ENCODE measurements at places on chromosomes 5 and 9.

DNA sequence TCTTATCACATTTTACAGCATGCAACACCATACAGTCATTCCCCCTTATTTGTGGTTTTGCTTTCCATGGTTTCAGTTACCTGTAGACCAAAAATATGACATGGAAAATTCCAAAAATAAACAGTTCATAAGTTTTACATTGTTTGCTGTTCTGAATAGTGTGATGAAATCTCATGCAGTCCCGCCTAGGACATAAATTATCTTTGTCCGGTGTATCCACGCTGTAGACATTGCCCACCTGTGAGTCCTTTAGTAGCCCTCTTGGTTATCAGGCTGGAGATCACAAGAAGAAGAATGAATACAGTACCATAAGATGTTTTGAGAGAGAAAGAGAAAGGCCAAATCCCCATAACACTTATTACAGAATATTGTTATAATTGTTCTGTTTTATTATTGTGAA lies 68.1 kb downstream of the SLC46A2 start:
- no peak for DNase-seq

GRCh38 chr9:77533671-77534070 lies 114.5 kb downstream of the GNA14 start:
- no peak for DNase-seq

DNA sequence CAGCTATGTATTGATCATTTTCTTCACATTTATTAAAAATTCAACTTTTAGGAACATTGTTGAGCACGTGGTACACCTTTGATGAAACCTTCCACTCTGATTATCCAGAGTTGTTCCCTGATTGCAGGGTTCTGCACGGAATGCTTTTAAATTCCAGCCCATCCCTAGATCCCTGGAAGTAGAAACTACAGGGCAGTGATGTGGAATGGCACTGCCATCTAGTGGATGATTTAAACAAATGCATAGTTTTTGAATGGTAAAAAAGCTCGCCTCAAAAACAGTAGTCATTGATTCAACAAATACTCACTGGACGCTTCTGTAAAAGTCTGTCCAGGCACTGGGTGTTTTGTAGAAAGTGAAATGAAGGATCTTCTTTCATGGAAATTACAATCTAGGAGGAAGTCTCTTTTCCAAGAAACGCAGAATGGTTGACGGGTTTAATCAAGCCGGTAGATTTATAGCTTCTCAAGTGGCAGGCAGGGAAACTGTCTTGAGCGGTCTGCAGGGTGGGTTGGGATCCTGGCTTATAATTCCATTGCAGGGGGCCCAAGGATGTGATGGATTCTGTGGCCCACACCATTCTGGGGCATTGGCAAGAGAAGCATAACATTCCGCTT lies 118.4 kb downstream of the ARHGAP26 start:
- DNase-seq: peak; percentile 52

DNA sequence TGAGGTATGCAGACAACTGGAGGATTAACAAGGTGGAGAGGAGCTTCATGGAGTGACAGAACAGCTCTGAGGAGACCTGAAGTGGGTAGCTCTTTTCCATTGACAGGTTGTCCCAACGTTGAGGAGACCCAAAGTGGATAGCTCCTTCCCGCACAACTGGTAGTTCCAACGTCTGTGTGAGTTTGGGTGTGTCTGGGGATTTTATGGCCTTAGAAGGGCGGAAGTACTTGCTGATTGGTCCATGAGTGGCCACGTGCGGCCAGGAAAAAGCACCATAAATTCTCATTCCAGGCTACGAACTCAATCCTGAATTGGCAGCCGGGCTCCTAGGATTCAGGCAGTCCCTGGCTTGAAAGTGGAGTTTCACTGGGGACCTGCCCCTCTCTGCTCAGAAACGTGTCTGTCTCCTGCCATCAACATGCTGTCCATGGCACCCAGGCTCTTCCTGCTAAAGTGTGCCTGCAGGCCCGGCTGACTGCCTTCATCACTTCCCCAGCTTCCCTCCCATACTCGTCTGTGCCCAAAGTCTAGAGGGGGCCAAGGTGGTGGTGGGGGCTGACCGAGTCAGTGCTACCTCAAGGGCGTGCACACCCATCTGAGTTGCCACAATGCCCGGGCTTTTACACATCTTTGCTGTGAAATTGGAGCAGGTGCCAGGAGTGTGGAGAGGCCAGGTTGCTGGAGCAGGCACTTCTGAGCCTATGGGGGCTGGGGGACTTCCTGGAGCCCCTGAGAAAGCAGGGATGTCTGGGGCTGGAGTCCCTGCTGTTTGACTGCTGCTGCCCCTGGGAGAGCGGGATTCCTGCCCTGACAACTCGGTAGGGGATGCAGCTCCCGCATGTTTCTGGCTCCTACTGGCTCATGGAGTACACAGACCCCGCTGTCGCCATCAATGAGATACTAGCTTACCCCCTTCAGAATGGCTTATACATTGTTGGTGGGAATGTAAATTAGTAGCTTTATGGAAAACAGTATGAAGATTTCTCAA lies 2034.6 kb upstream of the ACO1 start:
- DNase-seq: no peak

DNA sequence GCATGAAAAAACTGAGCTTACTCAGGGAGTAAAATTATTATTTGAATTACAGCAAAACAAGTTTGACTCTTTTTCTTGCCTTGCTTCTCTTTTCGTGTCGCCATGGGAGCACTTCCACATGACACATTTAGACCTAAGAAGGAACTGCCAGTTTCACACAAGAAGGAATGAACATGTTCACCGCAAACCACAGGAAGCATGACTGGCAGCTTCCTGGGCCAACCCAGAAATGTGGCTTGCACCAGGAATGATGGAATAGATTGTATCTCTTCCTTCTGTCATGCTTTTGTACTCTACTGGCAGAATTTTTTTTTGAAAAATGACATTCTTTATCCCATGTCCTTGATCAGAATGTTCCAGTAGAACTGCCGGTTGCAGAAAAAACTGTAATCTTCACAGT lies 32.9 kb upstream of the MAN2A1 start:
- DNase-seq: peak; percentile 79

DNA sequence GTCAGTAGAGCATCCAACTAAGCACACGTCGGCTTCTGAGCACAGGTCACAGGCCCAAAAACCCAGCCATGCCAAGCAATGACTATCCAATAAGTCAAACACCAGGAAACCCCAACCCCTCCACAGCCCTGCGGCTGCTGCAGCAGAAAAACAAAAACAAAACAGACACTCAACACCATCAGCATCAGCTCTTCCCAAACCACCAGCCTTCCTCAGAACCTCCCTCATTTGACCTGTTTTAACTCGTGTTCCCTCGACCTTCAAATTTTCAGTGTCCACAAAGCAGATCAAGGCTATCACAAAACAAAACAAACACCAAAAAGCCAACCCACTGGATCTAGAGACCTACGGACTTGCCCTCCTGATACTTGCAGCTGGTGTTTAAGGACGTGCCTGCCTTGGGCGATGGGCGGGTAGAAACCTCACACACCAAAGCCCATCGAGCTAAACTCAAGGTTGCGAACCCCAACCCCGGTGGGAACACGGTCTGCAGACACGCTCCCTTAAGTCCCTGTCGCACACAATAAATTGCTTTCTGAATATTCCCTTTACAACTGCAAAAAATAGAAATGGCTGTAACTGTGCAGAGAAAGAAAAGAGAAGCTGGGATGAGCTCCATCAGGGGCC lies 247.1 kb upstream of the ANKRD55 start:
- no peak for DNase-seq

GRCh38 chr9:137146527-137146918 lies 7.6 kb downstream of the GRIN1 start:
- no peak for DNase-seq

DNA sequence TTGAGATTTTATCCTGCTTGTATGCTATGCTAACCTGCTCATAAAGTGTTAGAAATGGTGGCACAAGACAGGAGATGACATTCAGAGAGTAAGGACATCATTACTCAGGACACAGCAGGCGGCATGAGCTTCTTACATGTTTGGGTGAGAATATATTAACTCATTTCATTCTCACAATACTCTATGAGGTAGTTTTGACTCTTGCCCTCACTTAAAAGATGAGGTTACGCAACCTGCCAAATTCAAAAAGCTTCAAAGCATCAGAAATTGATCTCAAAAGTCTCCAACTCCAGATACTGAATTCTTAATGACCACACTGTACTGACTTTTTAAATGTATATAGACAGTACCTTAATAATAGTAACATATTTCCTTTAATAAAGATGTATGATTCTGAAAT lies 60.8 kb downstream of the CDH18 start:
- DNase-seq: no peak

GRCh38 chr5:147629196-147629595 lies 119.3 kb upstream of the DPYSL3 start:
- DNase-seq: no peak

DNA sequence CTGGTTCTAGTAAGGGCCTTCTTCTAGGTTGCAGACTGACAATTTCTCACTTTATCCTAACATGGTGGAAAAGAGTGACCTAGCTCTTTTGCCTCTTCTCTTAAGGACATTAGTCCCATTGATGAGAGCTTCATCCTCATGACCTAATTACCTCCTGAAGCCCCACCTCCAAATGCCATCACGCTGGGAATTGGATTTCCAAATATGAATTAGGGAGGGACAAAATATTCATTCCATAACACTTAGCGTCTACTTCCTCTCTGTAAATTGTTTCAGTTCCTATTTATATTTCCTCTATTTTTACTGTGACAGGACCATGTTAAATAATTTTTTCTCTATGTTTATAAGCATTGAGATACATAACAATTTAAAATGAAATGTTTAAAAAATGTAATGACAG lies 408.8 kb downstream of the CDH10 start:
- DNase-seq: no peak

GRCh38 chr5:20562544-20562943 lies 574.5 kb upstream of the CDH18 start:
- DNase-seq: no peak

DNA sequence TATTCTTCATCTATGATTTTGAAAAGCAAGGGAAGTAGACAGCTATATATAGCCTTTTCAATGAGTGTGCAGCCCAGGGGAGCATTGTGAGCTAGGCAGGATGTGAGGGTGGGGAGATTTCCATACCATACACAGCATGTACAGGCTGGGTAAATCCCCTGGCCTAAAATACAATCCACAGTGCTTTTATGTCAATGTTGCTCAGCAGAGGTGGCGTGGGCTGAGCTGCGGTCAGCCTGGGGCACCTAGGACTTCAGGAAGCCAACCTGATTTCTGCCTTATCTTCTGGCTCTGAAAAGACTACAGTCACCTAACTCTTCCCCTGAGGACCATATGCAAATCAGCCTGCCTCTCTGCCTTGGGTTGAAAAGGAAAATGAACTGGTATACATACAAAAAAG lies 6.3 kb upstream of the GARIN3 start:
- DNase-seq: no peak

- no peak for DNase-seq
These were observed 33.1 kb downstream of the ZNF366 start for GRCh38 chr5:72474046-72474500.
